ENCODE measurements at places on chromosomes 11 and 22. TPM values are rescaled to one million over a fixed set of nuclear protein-coding genes. Genes with fewer than 3 reads are reported as not detected.

Gene CD3G
- total RNA-seq, result 141 TPM

Gene GLYAT
- not detected for total RNA-seq

Gene IFITM10
- total RNA-seq, result not detected

Gene TENM4
- total RNA-seq, result not detected

Gene FREY1
- total RNA-seq, result 1.5 TPM

Gene MUS81
- 67.8 TPM for total RNA-seq

Gene APOBEC3F
- total RNA-seq, result 24.5 TPM

Gene INS
- not detected for total RNA-seq

Gene APLNR
- not detected for total RNA-seq

Gene TTLL1
- total RNA-seq, result 5.7 TPM

Gene KCNC1
- not detected for total RNA-seq

Gene PRR33
- 0.07 TPM for total RNA-seq

Gene RASSF10
- not detected for total RNA-seq

Gene SCO2
- total RNA-seq, result 5.6 TPM

Gene OR2AG2
- 0.14 TPM for total RNA-seq

DNA sequence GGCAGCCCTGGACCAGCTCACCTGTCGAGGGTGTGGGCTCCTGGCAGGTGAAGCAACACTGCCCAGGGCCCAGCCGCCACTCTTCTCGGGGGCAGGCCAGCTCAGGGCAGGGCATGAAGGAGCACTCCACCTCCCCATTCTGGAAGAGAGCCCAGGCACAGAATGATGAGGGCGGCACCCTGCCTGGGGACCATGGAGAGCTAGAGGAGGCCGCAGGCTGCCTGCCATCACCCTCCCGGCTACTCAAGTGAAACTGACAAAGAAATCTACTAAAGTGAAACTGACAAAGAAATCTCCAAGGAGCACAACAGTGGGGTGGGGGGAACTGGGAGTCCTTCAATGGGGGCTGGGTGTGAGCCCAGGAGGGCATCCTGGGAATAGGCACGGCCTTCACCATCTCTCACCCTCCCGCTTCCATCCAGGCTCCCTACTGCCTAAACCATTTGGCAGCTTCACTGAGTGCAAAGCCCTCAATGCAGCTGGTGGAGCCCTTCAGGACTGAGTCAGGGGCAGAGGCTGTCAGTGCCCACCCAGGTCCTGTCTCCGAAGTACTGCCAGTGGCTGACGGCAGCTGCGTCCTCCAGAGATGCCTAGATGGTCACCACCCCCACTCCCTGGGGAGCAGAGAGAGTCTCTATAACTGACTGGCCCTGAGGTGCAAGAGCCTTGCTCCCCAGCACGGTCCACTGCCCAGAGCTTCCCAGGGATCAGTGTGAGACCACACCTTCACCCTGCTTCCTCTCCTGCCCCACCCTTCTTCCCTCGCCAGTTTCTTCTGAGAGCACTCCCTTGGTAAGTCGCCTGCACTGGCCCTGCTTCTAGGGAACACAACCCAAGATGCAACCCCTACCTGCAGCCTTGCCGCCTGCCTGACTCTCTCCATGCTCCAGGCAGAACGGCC lies 21.7 kb downstream of the VWCE start:
- H3K4me1 ChIP-seq, result no peaks in the 10 kb centered on the region
- H3K36me3 ChIP-seq, result no peaks in the 10 kb centered on the region
- no peak for DNase-seq
- H3K27me3 ChIP-seq, result no peaks in the 10 kb centered on the region
- no peak overlapping the region for H3K27ac ChIP-seq

- peaks cover 20% of the 10 kb centered on the region for H3K36me3 ChIP-seq
- no peaks in the 10 kb centered on the region for H3K27me3 ChIP-seq
Observed at GRCh38 chr22:50192436-50193204, 6.9 kb downstream of the TRABD start.

- H3K27ac ChIP-seq, result no peak overlapping the region
- no peak for DNase-seq
- H3K4me3 ChIP-seq, result no peak overlapping the region
- H3K4me1 ChIP-seq, result peaks cover 19% of the 10 kb centered on the region
- peaks cover 18% of the 10 kb centered on the region for H3K36me3 ChIP-seq
Observed at GRCh38 chr11:116888884-116889549, 51.6 kb upstream of the APOA1 start.

DNA sequence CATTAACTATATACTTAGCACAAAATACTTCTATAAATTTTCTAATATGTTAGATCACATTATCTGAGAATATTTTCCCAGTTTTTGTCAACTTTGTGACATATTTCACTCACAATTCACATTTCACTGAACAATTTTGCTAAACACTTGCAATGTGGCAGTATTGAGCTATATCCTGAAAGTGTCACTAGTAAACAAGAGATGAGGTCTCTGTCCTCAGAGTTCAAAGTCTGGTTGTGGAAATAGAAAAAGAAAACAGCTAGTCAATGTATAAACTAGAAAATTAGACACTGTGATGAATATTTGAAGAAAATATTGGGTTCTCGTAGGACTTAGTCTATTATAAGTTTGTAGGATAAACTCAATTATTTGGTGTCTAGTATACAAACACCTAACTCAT lies 87.4 kb upstream of the CHORDC1 start:
- H3K27ac ChIP-seq, result no peak overlapping the region
- H3K4me3 ChIP-seq, result no peak overlapping the region
- peaks cover 2% of the 10 kb centered on the region for H3K27me3 ChIP-seq

GRCh38 chr11:33475993-33476392 lies 218.8 kb downstream of the HIPK3 start:
- DNase-seq, result no peak
- no peak overlapping the region for H3K27ac ChIP-seq
- H3K4me1 ChIP-seq, result no peaks in the 10 kb centered on the region
- peaks cover 12% of the 10 kb centered on the region for H3K27me3 ChIP-seq

DNA sequence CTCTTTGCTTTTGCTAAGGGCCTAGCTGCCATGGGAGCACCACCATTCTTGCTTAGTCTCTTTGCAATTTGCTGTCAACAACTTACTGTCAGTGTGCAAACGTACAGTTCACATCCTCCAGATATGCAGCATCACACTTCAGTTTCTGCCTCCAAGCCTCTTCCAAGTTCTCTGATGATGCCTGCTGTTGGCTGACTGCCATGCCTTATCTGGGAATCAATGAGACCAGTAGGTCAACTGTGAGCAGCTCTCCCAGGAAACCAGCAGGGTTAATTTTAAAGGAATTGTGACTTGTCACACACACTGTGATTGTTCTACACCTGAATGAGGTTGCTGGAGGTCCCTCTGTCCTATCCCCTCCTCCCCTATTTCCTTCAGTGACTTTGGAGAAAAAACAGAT lies 56.0 kb downstream of the COPB1 start:
- H3K4me3 ChIP-seq, result no peak overlapping the region
- peaks cover 40% of the 10 kb centered on the region for H3K4me1 ChIP-seq
- no peaks in the 10 kb centered on the region for H3K27me3 ChIP-seq
- DNase-seq, result no peak
- no peak overlapping the region for H3K27ac ChIP-seq

DNA sequence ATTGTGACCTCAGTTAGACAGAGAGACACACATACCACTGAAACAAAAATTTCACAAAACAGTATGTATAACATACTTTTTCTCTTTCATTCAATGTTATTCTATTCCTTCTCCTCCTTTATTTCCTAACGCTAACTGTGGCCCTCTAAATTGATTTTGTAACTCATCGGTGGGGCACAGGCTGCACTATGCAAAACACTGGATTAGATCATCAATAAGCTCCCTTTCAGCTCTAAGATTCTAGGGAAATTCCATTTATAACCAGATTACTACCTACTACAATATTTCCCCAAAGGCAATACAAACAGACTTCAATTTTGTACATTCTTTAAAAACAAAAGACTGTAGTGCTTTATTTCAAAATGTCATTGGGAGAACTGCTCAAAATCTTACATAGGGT lies 6.1 kb downstream of the FJX1 start:
- H3K4me1 ChIP-seq, result peaks cover 7% of the 10 kb centered on the region
- DNase-seq, result no peak
- H3K27ac ChIP-seq, result no peak overlapping the region

GRCh38 chr22:23266780-23267179 lies 86.5 kb downstream of the BCR start:
- H3K27ac ChIP-seq, result no peak overlapping the region
- peaks cover 17% of the 10 kb centered on the region for H3K36me3 ChIP-seq
- no peak overlapping the region for H3K4me3 ChIP-seq
- no peaks in the 10 kb centered on the region for H3K4me1 ChIP-seq

- no peak overlapping the region for H3K27ac ChIP-seq
- peaks cover 2% of the 10 kb centered on the region for H3K27me3 ChIP-seq
- DNase-seq, result no peak
- no peak overlapping the region for H3K4me3 ChIP-seq
Observed at GRCh38 chr11:82610671-82611070, 123.0 kb downstream of the FAM181B start.

GRCh38 chr22:42279425-42280020 lies 9.1 kb upstream of the TCF20 start:
- H3K27ac ChIP-seq, result no peak overlapping the region
- peaks cover 2% of the 10 kb centered on the region for H3K36me3 ChIP-seq
- no peak for DNase-seq
- H3K4me3 ChIP-seq, result no peak overlapping the region
- H3K27me3 ChIP-seq, result peaks cover 6% of the 10 kb centered on the region
- peaks cover 8% of the 10 kb centered on the region for H3K4me1 ChIP-seq

- H3K27ac ChIP-seq, result no peak overlapping the region
- no peak overlapping the region for H3K4me3 ChIP-seq
- no peaks in the 10 kb centered on the region for H3K4me1 ChIP-seq
- no peak for DNase-seq
Observed at GRCh38 chr22:45516163-45516562, 13.5 kb downstream of the FBLN1 start.

- H3K36me3 ChIP-seq, result no peaks in the 10 kb centered on the region
- DNase-seq, result no peak
- H3K4me3 ChIP-seq, result no peak overlapping the region
- H3K27me3 ChIP-seq, result peaks cover 3% of the 10 kb centered on the region
Observed at GRCh38 chr11:376531-377173, 7.4 kb downstream of the B4GALNT4 start.

DNA sequence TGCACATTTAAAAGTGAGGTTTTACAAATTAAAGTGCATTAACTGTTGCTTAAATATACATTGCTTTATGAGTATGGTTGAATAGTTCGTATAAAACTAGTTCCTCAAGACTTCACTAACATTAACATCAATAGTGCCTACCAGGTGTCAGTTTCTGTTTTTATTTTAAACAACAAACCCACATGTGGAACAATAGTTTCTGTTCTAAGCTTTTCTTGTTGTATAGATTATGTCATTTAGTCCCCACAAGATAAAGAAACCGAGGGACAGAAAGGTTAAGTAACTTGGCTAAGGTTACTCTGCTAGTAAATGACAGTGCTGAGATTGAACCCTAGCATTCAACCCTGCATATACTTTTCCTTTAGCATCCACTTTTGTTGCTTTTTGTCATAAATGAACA lies 41.4 kb upstream of the ST14 start:
- peaks cover 44% of the 10 kb centered on the region for H3K4me1 ChIP-seq
- no peak overlapping the region for H3K4me3 ChIP-seq
- H3K36me3 ChIP-seq, result peaks cover 17% of the 10 kb centered on the region
- DNase-seq, result no peak
